Stimulated activated CD8-positive, alpha-beta memory T cell treated with anti-CD3 and anti-CD28 coated beads, Interleukin-4, amount 100 ng/mL, for 1 hour (primary cell): ENCODE measurements at places on chromosomes 2 and 18.

- no peak for DNase-seq
Measured at GRCh38 chr2:231321556-231322334, 73.8 kb upstream of the B3GNT7 start.

DNA sequence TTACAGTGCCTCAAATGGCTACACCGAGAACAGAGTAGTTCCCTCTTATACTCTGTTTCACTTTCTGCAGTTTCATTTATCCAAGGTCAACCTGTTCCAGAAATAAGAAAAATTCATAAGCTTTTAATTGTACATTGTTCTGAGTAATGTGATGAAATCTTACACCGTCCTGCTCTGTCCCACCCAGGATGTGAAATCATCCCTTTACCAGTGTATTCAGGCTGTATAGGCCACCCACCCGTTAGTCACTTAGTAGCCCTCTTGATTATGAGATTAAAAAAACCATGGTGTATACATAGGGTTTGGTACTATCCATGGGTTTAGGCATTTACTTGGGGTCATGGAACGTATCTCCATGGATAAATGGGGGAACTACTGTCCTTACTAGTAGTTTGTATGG, 29.8 kb downstream of the STARD6 start:
- DNase-seq: no peak

DNA sequence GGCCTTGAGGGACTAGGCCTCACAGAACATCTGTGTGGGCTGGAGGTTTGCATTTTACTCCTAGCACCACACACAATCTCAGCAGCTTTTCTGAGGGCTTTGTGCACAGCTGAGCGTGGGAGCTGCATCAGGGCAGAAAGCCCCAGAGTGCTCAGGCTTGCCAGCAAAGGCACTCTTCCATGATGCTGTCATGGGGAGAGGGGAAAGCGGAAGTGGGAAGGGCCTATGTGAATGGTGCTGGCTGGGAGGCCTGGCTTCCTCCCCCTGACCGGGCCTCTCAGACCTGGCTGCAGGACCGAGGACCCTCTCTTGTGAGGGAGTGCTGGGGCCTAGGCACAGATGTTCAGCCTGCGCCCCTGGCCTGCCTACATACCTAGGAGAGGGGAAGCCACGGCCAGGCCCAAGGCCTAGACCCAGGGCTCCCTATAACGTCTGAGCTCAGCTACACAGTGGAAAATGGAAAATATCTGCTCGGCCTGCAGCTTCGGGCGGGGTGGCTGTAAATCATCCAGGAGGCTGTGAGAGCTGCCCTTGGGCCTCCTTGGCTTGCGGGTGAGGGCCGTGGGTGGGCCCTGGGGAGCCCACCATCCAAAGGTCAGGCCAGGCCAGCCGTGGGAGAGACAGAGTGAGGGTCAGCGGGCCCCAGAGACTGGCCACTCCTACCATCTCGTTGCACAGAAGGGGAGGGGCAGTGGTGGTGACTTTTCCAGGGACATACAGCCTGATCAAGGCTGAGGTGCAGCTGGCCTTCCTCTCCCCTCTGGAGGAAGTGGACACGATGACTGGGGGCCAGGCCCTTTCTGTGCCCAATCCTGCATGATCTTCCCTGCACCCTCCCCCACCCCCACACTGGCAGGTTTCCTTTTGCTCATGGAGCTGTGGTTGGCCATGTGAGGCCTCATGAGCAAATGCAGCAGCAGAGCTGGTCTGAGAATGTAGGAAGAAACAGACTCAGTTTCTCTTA, 22.8 kb downstream of the GLI2 start:
- DNase-seq: no peak

DNA sequence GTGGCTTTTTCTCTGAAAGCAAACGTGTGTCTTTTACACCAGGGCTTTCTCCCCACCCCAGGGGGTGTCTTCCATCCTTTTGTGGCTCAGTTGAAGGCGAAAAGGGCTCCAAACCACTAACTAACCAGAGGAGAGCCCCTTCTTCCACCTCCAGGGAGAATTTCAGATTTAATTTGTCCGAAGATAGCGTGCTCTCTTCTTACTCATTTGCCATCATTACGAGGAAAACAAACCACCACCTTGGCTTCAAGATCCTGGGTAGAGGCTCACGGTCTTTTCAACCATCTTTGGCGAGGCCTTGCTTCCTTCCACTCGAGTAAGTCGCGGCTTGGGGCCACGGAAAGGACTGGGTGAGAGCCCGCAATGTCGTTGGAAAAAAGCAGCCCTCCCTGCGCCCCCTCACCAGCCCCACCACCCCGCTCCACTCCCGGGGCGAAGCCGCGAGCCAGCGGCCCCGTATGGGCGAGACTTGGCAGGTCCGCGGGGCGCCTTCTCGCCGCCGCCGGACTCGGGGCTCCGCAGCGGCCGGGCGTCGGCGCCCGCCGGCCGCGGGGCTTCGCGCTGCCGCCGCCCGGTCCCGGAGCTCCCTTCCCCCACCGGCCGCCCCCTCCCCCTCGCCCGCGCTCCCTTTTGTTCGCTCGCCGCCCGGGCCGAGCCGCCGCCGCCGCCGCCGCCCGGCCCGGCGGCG, 1.7 kb upstream of the ZNF532 start:
- DNase-seq: no peak
